Occipital lobe (tissue), 3 donors: ENCODE measurements at places on chromosomes 1 and 21. TPM values are rescaled to one million over a fixed set of nuclear protein-coding genes. Genes with fewer than 3 reads are reported as not detected.

The C4BPB gene
- not detected for total RNA-seq

The CYP4Z1 gene
- 0.47 TPM for total RNA-seq

The FGR gene
- total RNA-seq: 0.78 TPM

The KRTAP19-1 gene
- total RNA-seq: not detected

DNA sequence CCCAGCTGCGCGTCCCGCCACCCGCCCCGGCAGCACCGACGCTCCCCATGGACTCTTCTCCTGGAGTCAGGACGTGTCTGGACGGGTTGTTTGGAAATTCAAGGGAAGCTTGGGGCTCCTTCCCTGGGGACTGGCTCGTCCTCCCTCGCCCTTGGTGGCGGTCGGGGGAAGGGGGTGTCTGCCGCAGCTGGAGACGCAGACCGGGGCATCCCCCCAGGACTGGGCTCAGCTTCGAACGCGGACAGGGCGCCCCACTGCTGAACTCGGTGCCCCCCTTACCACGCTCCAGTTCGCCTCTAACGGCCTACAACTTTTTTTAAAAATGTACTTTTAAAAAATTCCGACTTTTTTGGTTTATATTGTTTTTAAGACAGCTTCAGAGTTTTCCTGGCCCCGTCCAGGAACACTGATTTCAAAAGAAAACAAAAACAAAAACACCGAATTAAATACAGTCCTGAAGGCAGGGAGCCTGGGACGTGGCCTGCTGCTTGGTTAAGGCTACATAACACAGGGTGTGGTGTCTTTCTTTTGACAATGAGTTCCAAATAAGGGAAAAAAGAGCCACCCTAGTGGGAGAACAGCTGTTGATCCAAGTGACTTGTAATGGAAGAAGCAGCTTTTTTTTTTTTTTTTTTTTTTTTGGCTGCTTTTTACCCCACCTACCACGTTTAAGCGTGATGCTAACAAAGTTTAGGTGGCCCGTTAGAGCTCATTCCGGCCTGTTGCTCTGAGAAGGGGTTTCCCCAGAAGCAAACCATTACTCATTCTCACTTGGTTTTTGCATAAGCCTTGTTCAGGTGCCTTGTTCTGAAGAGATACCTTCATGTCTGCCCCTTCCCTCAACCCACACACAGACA is 862 bp upstream of the DIPK1A start:
- DNase-seq: peak; percentile 70

GRCh38 chr1:7171168-7171567 is 385.9 kb downstream of the CAMTA1 start:
- no peak for DNase-seq

DNA sequence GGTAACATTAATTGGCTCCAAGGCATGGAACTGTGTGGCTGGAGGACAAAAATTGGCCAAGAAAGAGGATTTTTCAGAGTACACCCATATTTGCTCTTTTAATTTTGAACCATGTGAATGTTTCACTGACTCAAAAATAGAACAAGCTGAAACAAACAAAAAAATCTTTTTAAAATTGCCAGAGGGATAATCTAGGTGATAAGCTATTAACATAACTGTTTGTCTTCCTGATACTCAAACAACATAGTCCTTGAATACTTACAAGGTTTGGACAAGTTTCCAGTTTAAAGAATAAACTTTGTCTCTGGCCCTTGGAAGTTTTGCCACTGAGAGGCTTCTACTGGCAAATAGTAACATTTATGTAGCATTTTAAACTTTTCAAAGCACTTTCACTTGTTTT is 30.0 kb upstream of the PIGC start:
- no peak for DNase-seq

DNA sequence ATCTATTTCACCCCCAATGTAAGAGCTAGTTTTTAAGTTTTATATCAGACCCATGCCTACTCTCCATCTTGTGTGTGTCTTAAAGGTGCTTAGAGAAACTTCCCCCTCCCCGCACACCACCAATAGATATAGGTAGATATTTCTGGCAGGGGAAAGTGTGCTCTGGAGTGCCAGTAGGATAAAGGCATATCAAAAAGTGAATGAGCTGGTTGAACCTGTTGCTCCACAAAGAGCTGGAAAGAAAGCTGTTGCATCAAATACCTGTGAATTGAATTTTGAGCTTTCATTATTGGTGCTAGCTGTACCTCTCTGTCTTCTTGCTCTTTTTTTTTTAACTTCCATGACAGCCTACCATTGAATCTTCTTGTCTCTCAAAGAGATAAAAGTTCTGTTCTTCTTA is 32.8 kb downstream of the ARID1A start:
- no peak for DNase-seq

- no peak for DNase-seq
Observed at GRCh38 chr1:243388276-243388675, 132.4 kb downstream of the SDCCAG8 start.

DNA sequence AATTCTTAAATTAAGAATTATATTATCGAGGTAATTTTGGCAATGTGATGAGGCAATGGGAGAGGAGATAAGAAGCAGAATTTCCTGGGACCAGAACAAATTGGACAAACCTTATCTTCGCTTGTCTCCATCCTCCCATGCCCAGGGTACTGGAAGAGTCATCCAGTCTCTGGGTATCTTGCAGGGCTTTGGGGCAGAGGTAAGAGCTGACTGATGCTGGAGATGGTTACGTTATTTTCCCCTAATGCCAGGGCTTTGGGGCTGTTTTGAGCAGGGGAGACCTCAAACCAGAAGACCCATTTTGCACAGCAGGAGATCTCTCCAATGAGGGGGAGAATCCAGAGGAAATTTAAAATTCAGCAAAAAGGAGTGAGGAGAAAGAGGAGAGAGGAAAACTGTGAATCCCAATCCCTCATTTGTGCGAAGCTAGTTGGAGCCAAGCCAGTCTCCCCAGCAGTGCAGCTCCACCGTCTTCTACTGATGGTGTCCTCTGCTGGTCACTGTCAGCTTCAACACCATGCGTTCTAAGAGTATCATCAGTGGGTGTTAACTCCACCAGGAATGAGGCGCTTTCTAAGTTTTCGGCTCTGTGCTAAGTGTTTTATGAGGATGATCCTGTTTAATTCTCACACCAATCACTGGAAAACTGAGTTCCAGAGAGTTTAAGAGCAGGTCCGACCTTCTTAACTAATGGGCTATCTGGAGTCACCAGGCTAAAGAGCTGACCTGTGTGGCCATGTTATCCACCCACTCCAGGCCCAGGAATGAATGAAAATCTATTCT is 86.8 kb upstream of the CD34 start:
- DNase-seq: peak; percentile 33

DNA sequence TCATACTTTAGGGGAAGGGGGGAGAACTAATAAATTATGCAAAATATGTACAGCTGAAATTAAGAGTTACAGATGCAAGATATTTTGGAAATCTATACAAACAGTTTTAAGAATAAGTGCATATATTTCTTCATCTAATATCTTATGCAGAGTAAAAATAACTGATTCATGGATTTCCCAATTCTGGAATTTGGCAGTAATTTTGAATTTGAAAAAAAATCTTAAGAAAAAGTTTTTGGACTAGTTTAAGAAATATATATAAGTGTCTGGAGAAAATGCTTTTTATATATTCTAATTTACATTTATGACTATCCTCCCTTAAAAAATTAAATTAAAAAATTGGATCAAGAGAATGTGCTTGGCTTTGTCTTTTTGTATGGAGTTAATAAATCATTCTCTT is 474.3 kb downstream of the BRINP3 start:
- DNase-seq: no peak

- DNase-seq: no peak
Observed at GRCh38 chr1:228039006-228039903, 32.5 kb downstream of the WNT3A start.

DNA sequence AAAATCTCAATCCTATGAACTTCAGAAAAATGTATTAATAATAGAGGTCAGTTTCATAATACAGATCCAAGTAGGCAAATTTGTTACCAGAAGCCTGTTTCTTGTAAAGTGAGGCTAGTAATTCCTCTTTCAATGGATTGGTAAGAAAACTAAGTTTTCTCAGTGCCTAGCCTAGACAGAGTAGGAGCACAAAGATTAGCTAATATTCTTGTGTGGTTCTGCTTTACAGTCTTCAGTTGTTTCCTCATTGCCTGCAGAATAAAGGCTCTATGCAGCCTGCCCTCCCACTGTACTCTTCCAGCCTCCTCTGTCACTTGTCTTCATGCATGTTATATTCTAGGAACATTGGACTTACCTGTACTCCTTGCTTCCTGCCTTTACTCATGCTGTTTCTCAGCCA is 2.4 kb upstream of the PPP1R15B start:
- DNase-seq: no peak

DNA sequence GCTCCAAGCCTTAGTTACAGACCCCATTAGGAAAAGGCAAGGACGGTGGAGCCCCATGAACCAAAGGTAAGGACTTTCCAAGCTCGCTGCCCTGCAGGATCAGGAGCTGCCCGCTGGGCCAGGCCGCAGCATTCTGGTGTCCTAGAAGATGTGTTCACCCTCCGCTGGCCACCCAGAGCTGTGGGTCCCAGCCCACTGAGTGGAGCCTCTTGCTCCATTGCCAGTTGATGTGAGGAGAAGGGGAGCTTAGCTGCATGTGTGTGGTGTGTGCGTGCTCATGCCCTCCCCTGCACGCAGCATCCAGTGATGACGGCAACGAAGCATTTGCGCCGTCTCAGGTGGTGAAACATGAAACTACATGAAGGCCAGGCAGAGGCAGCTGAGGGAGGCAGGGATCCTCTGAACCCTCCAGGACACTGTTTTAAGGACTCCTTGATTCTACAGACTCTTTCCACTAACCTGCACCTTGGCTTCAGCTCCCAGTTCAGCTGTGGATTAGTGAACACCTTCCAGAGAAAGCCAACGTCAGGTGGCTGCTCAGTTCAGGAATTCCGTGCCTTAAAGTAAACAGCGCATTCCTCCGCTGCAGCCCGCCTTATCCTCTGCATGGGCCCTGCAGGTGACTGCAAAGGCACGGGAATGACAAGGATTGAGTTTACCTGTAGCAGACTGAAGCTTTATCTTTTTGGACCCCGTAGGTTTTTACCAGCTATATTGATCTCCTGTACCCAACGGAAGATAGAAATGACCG is 48.7 kb downstream of the SMYD2 start:
- no peak for DNase-seq

- DNase-seq: no peak
Observed at GRCh38 chr1:230381049-230381467, 45.1 kb downstream of the PGBD5 start.
